ENCODE measurements at places on chromosomes 16 and 17.

GRCh38 chr17:50353600-50354195 is 7.8 kb downstream of the XYLT2 start:
- no peak for DNase-seq

GRCh38 chr17:49707246-49707607 is 537 bp downstream of the SLC35B1 start:
- no peak for DNase-seq

DNA sequence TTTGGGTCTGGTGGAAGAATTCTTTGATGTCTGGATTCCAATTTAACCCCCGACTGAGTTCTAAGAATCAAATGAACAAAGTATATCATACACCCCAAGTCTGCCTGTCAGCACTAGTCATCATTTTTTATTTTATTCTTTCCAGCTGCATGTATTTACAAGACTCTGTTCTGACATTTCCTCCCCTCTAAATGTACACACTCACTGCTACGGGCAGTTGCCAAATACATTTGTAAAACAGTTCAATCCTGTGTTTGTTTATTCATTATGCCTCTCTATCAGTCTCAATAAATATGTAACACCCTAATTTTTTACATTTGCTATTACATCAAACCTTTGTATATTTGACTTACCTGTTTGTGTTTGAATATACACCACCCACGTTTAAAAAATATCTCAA is 422.3 kb upstream of the PSMD7 start:
- no peak for DNase-seq

GRCh38 chr17:29066047-29066446 is 23.1 kb downstream of the PIPOX start:
- peak; percentile 18 for DNase-seq

GRCh38 chr17:58254803-58255202 is 16.4 kb downstream of the LPO start:
- DNase-seq, result no peak

GRCh38 chr16:49629851-49630250 is 226.1 kb downstream of the ZNF423 start:
- no peak for DNase-seq

DNA sequence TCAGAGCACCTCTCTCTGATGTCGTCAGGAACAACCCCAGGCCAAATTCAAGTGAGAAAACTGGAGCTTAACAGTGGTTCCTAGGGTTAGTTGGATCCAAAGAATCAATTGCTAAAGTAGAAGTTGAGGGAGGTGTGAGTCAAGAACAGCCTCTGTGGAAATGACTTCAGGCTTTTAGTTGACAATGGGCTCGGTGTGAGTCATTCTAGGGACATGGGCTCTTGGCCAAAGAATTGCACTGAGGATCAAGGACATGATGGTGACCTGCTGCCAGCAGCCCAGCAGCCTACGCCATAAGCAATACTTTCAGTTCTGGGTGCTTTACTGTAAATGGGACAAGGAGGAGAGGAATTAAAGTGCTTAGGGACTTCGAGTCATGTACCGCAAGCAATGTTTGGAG is 32.1 kb upstream of the SMURF2 start:
- no peak for DNase-seq

DNA sequence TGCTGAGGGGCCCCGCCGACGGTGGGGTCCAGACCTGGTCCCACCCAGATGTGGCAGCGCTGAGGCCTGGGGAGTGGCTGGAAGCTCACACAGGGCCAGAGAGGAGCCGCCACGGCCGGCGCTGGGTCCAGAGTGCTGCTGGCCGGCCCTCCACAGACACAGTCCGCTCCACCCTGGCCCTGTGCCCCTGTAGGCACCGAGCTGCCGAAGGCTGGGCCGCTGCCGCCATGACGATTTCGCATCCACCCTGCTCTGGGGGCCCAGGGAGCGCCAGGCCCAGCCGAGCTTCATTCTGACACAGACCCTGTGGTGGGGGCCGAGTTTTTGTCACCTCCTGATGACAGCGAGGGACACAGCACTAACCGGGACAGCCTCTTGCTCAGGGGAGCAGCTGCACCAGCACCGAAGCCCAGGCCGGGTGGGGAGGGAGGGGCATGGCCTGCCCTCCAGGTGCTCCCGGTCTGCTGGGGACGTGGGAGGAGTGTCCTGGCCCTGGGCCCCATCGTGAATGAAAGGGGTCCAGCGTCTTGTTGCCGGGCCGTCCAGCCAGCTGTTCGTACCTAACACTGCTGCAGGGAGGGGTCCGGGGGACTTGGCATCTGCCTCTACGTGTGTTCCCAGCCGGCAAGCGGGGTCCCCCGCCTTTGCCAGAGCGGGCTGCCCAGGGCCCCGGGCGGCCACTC is 27.1 kb upstream of the SSTR5 start:
- DNase-seq, result no peak

- no peak for DNase-seq
These were observed 1.9 kb downstream of the FBXL8 start for GRCh38 chr16:67161595-67162058.

- no peak for DNase-seq
These were observed 8.2 kb downstream of the CAVIN1 start for GRCh38 chr17:42414704-42415409.

- DNase-seq, result no peak
These were observed at the start of gene PRAC1 for GRCh38 chr17:48722201-48722907. PRAC1 (minus strand) TSS chr17:48722518; CDS start chr17:48722392, 126 bp downstream.

- no peak for DNase-seq
These were observed 175.4 kb downstream of the AATF start for GRCh38 chr17:37123941-37124820.

- no peak for DNase-seq
These were observed 14.4 kb upstream of the ALDH3A1 start for GRCh38 chr17:19762515-19762961.

DNA sequence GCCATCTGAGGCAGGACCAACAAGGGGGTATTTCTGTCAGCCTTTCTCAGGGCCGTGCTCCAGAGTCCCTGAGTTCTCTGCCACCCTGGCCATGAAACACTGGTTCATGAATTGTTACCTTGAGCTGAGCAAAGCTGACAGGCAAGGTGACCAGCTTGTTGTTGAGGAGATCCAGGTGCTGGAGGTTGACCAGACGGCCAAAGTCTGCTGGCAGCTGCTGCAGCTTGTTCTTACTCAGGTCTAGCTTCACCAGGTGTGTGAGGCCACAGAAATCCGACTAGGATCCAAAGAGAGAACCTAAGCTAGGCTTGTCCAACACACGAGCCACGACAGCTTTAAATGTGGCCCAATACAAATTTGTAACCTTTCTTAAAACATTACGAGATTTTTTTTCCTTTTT is 4.7 kb downstream of the LRRC59 start:
- DNase-seq, result no peak

DNA sequence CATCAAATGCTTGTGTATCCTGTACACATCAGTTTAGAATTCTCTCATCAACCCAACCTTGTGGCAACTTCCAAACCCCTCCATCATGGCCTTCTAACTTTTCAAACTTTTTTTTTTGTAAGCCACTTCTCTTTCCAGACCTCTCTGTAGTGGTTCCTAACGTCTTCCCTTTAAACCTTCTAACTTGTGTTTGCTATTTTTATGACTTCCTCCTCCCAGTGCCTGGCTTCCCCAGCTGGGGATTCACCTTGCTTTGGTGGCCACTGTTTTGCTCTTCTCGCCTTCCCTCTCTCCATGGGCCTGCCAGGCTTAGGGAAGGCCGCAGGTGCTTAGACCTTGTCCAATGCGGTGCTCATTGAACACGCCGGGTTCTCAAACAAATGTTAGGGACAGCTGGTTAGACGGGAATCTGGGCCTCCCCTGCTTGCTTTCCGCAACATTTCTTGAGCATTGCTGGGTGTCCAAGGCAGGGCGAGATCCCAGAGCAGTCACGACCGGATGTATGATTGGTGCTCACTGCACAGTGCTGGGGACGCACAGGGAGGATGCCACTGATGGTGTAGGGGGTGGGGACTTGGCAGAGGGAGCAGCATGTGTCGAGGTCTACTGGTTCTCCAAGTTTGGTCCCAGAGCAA is 1.1 kb upstream of the XYLT2 start:
- no peak for DNase-seq

All from NCI-H2081 (cell line).